ENCODE measurements at places on chromosomes 5 and 9.
A peak's percentile ranks its signal among the peaks of the same experiment; 100 is the strongest.

DNA sequence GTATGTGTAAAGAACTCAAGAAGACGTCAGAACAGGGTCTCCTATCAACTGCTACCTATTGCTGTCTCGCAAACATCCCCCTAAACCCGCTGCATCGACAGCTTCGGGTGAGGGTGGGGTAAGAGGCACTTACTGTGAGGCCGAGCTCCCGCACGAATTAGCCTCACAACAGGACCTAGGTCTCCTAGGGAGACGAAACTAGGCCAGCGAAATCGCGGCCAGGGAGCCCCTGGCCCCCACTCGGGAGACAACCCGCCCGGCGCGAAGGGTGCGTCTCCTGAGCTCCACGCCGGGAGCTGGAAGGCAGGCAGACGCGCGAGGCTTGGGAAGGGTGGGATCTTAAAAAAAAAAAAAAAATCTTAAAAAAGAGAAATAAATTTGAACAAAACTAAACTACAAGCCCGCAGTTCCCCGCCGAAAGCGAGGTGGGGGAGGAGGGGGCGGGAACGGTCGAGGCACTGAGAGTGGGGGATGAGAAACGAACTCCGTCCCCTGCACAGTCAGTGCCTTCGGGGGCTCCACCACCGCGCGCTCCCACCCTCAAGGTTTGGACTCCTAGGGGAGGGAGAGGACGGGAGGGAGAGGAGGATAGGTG is 33.0 kb upstream of the NFIB start:
- DNase-seq: no peak

GRCh38 chr5:120260651-120261050 is 203.4 kb upstream of the PRR16 start:
- peak; percentile 64 for DNase-seq

DNA sequence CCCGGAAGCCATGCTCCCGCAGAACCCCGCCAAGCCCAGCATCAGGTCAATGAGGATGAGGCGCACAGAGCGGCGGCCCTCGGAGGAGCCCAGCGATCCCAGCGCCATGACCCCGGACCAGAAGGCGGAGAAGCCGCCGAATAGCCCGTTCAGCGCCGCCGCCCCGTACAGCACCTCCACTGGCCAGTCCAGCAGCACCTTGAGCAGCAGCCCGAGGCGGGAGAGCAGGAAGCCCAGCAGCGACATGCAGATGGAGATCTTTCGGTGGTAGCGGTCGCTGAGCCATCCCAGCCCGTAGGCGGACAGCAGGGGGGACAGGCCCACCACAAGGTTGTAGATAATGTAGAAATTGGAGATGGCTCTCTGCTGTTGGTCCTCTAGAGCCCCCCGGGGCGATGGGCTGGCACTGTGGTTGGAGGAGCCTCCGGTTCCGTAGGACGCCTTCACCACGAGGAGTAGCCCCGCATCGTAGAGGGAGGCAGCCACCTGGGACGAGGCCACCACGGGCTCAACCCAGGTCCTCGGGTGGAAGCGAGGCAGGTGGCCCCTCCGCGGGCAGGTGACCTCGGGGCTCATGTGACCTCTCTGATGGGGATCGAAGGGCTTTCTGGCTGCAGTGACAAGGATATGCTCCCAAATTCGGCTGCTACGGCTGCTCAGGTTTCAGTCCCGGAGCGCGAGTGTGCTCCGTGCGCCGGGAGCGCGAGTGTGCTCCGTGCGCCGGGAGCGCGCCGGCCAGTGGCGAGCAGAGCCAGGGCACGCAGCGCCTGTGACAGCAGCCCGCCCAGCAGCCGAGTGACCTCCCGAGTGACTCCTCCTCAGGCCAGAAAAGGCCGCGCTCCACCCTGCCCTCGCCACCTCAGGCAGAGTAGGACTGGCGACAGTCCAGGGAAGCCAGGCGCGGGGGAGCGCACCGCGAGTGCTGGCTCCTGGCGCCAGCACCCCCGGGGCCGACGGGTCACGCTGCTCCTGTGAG is at the start of gene SLC46A2:
Gene SLC46A2 (minus strand): TSS at position 771 of the 976 bp plus-strand sequence. CDS start 195 bp downstream, at position 576.
- DNase-seq: no peak

DNA sequence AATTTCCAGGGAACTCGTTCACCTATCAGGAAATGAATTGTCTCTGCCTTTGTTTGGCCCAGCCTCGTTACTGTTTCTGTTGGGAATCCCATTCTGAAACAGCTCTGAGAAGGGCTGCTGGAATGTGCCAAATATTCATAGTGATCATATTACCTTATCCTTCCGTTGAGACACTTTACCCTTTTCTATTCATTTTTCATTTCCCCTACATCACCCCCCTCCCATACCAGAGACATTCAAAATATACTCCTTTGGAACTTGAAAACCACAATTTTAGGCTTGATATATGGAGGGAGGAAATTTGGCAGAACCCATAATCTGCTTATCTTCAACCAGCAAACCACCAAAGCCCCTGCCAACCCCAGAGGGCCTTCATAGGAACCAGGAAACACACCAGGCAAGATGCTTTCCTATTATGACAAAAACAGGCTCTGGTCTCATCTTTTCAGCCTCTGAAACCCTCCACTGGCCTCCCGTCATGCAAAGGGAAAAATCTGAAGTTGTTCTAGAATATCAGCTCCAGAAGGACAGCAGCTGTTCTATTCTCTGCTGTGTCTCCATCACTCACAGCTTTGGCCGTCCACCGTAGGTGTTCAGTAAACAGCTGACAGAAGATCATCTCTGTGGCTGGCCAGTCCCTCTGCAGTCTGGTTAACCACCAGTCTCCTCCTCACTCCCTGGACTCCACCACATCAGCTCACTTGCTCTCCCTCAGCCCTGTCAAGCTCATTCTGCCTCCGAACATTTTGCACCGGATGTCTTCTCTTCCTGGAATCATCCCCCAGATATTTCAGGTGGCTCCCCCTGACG is 217.2 kb upstream of the WWC1 start:
- DNase-seq: peak; percentile 80

- no peak for DNase-seq
Measured at GRCh38 chr5:82470185-82470994, 192.2 kb upstream of the RPS23 start.

- no peak for DNase-seq
Measured at GRCh38 chr9:126788046-126788445, 16.8 kb upstream of the ZBTB43 start.

DNA sequence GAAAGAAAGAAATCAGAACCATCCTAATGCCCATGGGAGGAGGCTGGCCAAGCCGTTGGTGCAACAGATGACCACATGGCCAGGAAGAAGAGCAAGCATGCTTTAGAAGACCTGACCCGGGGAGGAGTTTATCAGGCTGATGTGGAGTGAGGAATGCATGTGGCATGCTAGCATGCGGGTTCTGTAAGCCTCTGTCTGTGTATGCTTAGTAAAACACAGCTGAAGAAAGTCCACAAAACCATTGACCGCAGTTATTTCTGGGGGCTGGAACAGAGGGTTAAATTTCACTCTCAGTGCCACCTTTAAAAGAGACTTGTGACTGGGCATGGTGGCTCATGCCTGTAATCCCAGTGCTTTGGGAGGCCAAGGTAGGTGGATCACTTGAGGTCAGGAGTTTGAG is 19.1 kb downstream of the GFI1B start:
- DNase-seq: no peak

- DNase-seq: no peak
Measured at GRCh38 chr5:78895616-78896015, 89.5 kb downstream of the ARSB start.

- no peak for DNase-seq
Measured at GRCh38 chr9:5042661-5043178, 57.6 kb downstream of the JAK2 start.

DNA sequence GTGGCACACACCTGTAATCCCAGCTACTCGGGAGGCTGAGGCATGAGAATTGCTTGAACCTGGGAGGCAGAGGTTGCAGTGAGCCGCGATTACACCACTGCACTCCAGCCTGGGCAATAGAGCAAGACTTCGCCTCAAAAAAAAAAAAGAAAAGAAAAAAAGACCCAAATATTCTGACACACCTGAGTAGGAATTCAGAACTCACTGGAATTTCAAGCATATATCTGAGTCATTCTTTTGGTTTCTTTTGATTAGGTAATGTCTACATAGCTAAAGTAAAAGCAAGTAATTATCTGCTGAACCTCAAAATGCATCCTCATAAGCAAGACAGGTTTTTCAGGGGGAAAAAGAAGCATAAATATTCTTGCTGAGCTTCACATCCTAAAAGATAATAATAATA is 35.9 kb downstream of the ANKRD31 start:
- no peak for DNase-seq

All from hematopoietic multipotent progenitor cell treated with erythropoietin and hydrocortisone succinate and interleukin-3 and kit ligand, for 4 days (in vitro differentiated cells).